ENCODE measurements at places on chromosomes 2 and 18. TPM values are rescaled to one million over a fixed set of nuclear protein-coding genes. Genes with fewer than 3 reads are reported as not detected.

GRCh38 chr2:148814860-148815419 is 60.1 kb upstream of the KIF5C start:
- no peak for DNase-seq

GRCh38 chr2:27441958-27442919 is at the start of gene KRTCAP3:
Gene KRTCAP3 (plus strand): TSS chr2:27442381. CDS start chr2:27442413, 32 bp downstream.
- DNase-seq: peak; percentile 90

DNA sequence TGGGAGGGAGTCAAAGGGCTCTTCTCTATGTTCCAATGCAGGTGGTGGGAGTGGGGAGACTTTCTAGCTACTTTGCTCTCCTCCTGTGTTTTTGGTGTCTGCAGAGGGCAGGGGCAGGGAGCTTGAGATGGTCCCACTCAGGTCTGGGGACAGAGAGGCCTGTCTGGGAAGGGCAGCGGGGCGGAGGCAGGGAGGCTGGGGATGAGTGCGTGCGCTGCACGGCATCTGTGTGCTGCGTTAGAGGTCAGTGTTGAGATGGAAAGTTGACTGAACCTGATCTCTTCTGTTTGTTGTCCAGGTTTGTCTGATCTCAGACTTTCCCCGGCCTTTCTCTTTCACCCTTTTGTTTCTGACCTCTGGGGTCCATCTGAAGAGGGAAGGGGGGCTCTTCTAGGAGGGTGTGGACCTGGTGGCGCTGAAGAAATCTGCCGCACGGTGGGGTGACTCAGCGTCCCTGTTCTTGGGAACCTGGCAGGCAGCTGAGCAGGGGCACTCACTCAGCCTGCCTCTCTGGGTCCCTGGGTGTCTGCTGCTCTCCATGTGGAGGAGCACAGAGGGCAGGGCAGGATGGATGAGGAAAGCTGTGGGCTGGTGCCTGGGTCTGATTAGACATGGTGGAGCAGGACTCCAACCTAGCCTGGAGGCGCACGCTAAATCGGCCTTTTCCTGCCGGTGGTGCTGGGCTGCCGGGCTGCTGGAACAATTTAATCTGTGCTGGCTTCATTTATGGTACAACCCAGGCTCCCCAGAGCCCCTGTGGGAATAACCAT is 24.1 kb downstream of the IGFBP2 start:
- no peak for DNase-seq

GRCh38 chr18:78972385-78972918 is 7.2 kb upstream of the SALL3 start:
- DNase-seq: no peak

- DNase-seq: no peak
Measured at GRCh38 chr2:67858886-67859285, 203.9 kb downstream of the C1D start.

GRCh38 chr2:23578964-23579671 is 194.1 kb downstream of the KLHL29 start:
- no peak for DNase-seq

DNA sequence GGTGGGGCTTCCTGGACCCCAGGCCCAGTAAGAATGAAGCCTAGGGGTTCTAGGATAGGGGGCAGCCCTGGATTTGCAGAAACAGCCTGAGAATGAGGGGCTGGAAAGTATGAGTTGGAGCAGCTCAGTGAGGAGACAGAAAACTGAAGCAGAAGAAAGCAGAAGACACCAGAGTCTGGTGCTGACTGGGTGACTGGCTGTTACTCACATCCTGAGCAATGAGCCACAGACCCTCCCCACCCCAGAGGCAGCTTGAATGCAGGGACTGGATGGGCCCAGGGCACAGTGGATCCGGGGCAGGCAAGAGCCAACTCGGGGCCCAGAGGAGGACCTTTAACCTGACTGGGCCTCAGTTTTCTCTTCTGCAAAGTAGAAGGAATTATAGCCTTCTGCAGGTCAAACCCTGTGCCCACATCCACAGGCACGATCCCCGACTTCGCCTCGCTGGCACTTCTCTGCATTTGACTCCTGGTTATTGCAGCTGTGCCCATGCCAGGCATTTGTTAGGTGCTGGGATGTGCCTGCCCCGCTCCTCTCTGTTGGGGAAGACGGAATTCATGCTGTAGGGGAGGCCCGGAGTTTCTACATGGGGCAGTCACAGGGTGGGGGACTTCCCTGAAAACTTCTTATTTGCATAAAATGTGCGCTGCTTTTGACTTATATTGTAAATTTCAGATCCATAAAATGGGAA is 8.5 kb downstream of the STEAP3 start:
- DNase-seq: no peak

DNA sequence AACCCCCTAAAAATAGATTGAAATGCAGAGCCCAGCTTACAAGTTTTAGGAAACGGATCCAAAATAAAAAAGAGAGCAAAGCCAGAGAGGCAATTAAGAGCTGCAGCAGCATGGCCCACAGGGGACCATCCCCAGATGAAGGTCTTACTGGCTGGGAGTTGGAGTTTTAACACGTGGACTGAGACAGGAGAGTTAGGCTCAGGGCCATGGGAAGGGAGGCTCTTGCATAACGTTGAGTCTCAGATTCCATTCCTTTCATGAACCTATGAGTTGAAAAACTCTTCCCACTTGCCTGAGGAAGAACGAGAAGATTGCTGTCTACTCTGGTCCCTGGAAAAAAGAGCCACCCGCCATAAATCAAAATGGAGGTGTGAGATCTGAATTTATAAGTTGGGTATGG is 101.8 kb upstream of the NDUFV2 start:
- no peak for DNase-seq

DNA sequence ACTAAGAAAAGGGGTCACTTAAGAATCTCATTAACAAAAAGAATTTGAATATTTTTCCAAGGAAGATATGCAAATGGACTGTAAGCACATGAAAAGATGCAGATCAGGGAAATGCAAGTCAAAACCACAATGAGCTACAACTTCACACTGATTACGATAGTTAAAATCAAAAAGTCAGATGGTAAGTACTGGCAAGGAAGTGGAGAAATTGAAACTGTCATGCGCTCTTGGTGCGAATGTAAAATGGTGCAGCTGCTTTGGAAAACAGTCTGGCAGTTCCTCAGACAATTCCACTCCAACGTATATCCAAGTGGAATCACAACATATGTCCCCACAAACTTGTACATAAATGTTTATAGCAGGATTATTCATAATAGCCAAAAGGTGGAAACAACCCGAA is 81.4 kb downstream of the MSH2 start:
- DNase-seq: no peak

DNA sequence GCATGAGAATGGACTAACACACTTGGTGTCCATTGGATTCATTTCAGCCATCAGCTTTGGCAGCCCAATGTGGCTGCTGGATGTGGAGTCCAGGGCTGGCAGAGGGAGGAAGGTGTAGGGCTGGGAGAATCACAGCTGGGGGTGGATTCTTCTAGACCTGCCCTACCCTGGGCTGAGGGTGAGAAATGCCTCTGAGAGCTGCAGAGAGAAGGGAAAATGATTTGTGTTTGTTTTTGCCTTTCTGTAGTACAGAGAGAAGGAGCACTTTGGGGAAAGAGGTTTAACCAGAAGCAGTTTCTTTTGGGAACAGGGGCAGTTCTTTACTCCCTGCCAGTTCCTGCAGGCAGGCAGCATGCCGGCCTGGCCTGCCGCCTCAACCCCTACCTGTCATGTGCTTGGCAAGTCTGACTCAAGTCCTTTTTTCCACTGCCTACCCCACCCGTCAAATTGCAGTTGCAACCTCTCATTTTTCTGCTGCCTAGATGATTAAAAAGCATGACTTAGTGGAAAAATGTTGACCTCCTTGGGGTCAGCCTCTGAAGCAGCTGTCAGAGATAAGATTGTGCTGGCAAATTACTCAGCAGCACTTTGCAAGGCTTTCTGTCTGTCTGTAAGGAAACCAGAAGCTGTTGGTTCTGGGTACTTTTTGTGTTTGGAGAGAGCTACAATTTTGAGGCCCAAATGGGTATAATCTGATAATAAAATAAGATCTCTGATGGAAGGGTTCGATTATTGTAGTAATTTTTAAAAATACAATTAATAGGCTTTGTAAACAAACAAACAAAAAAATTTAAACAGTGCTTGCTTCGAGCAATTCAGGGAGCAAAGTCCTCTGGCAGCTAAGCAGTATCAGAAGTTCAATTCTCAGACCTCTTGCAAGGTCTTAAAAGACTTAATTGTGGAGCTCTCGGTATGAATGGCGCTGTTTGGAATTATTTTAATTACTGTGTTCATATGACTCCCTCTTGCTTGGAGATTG is 21.7 kb downstream of the LBH start:
- DNase-seq: peak; percentile 86

- DNase-seq: no peak
Measured at GRCh38 chr2:1557467-1557820, 144.2 kb downstream of the TPO start.

- no peak for DNase-seq
Measured at GRCh38 chr2:223235986-223236385, 184.0 kb downstream of the KCNE4 start.

GRCh38 chr2:225573603-225574002 is 174.1 kb downstream of the NYAP2 start:
- DNase-seq: no peak

CTAGE1 gene
- polyA plus RNA-seq: not detected

EFHD1 gene
- 8.5 TPM for polyA plus RNA-seq

ALLC gene
- not detected for polyA plus RNA-seq

CEBPZ gene
- 50.7 TPM for polyA plus RNA-seq

All from small intestine (tissue), 16 donors.